ENCODE measurements at places on chromosomes 6 and 20.

- DNase-seq: no peak
These were observed 29.3 kb upstream of the ARMH2 start for GRCh38 chr6:24827970-24828369.

DNA sequence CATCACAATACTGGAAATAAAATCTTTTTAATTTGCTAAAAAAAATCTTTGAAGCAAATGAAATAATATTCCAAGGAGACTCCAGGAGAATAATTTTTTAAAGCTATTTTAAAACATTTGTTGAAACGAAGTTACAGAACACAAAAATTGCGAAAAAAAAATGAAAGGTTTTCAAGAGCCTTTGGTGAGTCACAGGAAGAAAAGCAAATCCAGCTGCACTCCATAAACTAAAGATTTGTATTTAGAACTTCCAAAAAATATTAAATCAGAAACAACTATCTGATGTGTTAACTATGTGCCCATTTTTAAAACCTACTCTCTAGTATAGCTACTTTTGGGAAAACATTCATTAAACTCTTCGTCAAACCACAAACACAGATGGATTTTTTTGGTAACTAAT lies 23.6 kb downstream of the PDSS2 start:
- DNase-seq: no peak

DNA sequence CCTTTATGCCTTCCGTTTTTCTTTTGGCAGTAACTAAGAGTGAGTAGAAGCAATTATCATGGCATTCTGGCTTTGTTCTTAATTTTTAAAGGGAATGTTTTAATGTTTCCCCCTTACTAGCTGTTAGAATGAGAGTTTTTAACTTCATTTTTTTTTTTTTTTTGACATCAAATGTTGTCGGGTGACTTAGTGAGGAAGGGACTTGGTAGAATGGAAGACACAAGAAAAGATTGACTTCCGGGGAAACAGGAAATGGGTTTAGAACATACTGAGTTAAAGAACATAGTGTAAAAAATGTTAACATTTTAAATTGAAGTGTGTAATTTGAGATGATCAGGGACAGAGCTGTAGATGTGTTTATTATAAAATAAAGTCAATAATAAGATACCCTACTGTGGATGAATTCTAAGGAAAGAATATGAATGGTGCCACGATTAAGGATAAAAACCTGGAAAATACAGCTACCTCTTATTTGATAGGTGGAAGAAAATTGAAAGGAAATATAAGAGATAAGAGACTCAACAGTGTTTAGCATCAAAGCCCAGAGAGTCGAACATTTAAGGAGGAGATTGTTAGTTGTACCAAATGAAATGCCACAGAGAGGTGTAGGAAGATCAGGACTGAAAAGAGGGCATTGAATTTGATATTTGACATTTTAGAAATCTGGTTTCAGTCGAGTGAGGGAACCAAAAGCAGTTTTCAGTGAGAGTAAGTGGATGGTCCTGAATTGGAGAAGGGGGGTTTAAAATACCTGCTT lies 9.4 kb downstream of the HSF2 start:
- no peak for DNase-seq

- DNase-seq: no peak
These were observed 124.2 kb downstream of the FHL5 start for GRCh38 chr6:96687121-96687520.

- no peak for DNase-seq
These were observed 151.2 kb upstream of the TAB2 start for GRCh38 chr6:149166336-149166735.

All from left renal pelvis (tissue), 4 donors.